ENCODE measurements at places on chromosomes 3 and 15.
A peak's percentile ranks its signal among the peaks of the same experiment; 100 is the strongest.

- peak; percentile 17 for DNase-seq
These were observed 17.8 kb downstream of the FLNB start for GRCh38 chr3:58025837-58026569.

GRCh38 chr3:156477323-156477722 is 77.6 kb downstream of the SSR3 start:
- DNase-seq = no peak

DNA sequence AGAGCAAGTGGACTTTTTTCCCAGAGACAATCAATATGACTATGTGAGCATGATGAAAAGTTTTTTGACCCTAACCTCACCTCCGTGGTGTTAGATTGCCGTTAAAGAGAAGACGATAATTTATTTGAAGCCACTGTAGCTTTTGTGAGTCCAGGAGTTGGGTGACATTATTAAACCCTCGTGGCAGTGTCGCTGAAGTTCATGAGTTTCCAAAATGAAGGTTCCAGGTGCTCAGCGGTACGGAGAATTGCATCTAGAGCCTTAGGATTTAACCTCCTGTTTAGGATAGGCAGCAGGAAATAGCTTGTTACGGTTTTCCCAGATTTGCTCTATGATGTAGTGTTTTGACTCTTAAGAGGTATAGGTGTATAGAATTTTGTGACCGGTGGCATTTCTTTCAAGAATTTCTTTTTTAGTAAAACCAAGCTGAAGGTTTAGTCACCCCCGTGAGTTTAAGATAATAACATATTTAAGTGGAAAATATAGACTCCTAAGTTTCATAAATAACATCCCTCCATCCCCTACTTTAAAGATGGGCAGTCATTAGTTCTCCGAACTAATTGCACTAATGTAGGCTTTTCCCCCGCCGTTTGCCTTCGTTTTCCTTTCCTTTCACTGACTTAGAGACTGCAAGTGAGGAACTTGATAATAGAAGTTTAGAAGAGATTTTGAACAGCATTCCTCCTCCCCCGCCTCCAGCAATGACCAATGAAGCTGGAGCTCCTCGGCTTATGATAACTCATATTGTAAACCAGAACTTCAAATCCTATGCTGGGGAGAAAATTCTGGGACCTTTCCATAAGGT is 2.0 kb downstream of the SMC4 start:
- no peak for DNase-seq

DNA sequence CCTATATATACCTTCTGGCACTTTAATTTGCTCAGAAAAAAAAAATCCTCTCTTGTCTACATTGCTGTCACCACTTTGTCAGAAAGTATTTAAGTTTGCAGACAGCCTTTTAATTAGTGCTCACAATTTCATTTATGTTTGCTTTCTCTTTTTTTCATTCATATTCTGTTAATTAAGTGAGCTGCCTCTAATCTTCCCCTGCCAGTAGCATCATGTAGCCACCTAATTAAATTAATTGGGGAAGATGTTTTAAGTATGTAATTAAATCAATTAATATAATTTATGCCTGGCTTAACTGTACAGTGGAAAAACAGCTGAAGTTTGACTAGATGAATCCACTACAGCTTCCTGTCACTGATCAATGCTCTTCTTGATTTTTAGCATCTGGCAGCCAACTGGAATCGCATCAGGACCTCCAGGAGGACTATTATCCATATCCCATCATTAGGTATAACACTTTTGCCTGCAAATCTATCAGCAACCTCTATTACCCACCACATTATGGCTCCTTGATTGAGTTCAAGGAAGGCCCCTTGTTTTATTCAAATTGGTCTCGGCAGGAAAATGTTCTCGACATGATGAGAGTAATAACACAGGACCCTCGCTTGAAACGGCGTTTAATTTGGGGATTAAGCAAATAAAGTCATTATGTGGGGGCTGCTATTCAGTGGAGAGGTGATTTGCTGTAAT is 118.5 kb downstream of the IQCH start:
- no peak for DNase-seq

DNA sequence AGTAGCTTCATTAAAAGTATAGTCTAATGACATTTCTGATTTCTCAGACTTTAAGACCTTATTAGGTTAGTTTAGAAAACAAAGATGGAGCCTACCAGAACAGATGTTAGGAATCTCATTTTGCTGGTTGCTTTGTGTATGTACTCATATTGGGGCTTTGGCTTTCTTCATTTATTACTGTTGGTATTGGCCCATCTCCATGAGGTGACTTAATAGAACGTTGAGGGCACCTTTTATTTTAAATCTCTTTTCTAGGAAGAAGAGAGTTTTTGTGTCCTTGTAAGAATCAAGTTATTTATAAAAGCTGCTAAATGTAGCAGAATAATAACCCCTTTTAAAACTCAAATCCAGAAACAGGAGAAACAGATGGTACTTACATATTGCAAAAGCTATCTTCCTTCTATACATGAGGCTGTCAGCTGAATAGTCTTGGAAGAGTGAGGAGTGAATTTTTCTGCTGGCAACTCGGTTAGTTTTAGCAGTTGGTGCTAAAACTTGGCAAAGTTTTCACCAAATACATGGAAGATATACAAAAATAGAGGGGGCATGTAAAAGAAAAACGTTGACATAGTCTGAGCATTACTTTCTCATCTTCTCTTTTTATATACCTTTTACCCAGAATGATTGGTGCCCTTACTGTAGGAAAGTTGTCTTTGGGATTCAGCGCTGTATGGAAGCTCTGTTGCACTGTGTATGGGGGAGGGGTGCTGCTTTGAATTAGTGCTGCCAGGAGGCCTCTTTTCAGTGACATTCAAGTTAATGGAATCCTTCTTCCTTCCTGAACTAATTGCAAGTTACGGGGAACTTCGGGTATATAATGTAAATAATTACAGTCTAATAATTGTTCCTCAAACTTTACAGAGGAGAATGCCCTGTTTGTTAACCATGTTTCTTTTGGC is 35.8 kb downstream of the CTNNB1 start:
- DNase-seq = no peak

DNA sequence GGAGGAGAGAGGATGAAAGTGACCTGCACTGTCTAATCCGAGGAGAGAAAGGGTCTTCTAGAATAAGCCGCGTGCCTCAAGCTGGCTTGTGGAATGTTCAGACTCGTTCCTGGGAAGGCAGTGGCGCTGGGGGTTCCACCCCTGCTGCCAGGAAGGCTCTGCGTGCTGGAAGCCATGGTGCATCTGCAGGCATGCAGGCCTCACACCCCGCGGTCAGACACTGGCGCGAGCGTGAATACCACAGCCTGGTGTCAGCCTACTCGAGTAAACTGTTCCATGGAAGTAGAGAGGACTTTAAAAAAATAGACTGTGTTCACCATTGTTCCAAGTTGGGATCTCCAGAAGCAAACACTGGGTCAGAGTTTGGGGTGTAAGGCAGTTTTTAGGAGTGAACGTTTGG is 25.9 kb upstream of the GABRG3 start:
- no peak for DNase-seq

- no peak for DNase-seq
These were observed 38.8 kb upstream of the ANKRD34C start for GRCh38 chr15:79243723-79244122.

- no peak for DNase-seq
These were observed 15.2 kb downstream of the FSTL1 start for GRCh38 chr3:120435621-120436020.

DNA sequence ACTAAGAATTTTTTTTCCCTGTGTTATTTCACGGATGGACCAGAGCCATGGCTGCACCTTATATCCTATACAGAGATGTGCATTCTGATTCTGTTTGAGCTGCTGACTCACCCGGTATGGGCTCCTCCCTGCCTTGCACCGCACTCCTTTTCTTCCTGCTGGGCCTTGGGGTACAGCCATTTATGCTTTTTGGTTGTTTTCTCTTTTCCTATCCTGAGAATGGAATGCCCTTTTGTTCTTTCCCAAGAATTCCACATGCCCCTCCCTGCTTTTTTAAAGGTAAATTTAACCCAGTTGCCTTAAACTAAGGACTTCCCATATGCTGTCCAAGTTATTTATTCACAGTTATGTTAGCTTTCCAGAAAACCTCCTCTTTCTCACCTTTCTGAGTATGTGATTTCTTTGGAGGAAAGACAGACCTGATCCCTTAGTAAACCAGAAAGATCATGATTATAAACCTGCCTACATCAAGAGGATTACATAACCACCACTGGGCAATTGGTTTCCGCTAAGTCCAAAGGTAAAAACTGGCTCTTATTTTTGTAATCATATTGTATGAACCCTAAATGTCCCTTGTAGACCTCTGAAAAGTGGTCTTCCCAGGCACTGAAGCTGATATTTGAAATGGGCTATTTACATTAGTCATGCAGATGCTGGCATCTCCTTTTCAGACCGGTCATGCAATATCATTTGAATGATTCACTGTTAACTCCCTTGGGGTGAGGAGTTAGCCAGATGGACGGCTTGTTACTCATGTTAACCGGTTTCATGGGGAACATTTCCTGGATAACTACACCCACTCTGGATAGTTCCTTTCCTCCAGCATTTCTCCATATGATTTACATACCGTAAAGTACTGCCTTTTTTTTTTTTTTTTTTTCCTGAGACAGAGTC is 45.5 kb downstream of the TMOD3 start:
- no peak for DNase-seq

GRCh38 chr15:45855907-45856579 is 221.2 kb downstream of the SQOR start:
- DNase-seq = no peak

- no peak for DNase-seq
These were observed 1.4 kb downstream of the CRTAP start for GRCh38 chr3:33115024-33115768.

DNA sequence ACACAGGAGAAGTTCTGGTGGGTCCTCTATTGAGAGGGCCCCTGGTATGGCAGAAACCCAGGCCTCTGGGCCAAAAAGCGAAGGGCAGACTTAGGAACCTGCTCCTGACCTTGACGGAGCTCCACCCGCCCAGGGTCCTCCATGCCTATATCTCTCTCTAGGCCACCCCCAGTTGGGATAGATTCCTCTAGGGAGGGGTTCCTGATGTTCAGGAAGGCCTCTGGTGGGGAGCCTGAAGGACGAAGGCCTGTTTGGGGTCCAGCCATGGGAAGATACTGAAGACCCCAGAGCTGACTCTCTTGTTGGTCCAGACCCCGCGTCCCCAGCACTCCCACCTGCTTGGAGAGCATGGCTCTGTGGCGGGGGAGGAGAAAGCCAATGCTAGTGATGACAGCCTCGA is 104.2 kb downstream of the CORO2B start:
- DNase-seq = no peak

DNA sequence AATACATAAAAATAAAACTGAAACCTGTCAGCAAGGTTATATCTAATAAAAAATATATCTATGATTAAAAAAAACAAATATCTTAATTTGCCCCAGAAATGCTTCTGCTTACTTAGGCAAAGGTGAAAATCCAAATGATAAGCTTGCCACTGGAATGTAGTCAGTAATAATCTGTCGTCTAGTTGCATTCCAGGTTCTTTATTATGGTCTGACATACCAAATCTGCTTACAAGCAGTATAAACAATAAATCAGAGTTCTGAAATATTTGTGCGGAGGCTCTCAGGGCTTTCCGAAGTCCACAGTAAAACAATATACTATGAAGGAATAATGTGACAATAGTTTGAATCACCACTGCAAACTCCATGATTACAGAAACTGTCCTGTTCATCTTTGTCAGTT is 1133.5 kb downstream of the ROBO1 start:
- DNase-seq = no peak
